ENCODE measurements at places on chromosomes 2 and 18.

- DNase-seq = no peak
These were observed 34.1 kb upstream of the LCLAT1 start for GRCh38 chr2:30412684-30413570.

DNA sequence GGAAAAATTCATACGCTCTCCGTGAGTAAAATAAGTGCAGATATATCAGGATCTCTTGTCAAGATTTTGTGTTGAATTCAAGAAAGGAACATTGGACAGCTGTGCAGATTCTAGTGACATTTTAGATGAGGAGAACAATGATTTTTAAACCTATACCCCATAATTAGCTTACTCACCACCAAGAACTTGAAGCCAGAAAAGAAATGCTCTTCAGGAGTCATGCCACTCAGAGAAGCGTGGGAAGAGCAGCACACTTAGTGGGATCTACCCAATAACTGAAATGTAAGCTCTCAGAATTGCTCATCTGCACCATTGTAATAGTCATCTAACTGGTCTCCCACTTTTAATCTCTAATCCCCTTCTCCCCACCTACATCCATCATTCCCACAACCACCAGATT lies 9.2 kb upstream of the ERMN start:
- DNase-seq = no peak

GRCh38 chr18:9283791-9284190 lies 50.8 kb upstream of the TWSG1 start:
- DNase-seq = no peak

DNA sequence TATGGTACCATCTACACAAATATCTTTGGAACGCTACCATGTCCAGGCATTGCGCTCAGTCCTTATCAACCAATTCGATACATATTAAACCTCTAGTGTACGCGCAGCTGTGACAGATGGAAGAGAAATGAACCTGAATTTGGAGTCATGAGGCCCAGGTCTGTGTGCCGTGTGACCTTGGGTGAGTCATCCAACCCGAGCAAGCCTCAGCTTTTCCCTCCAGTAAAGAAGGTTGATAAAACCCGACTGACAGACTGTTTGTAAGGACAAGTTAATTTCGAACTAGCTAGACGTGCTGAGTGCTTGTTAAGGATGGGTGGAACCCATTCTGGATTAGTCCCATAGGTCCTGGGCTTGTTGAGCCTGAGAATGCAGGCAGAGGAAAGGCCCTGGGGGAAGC lies 28.2 kb downstream of the GREB1 start:
- no peak for DNase-seq
